ENCODE measurements at places on chromosomes 7 and 10.

GRCh38 chr10:79070606-79071395, 2.0 kb downstream of the ZMIZ1 start:
- DNase-seq = peak; percentile 94

DNA sequence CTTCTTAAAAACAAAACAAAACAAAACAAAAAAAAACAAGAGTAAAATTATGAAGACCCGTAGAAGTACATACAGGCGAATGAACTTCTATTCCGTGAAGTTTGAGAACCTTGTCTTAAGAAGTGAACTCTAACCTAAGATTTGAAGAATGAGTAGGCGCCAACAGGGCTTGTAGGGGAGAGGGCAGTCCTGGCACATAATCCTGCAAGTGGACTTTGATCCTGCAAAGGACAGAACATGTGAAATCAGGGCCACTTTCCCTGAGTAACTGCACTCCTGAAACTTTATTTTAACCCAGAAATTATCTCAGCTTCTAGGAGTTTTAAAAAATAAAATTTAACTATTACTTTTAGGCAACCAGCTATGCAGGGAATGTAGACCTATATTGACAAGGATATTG, 62.0 kb downstream of the GNAT3 start:
- DNase-seq = no peak

GRCh38 chr10:112932658-112933057, 17.4 kb upstream of the TCF7L2 start:
- DNase-seq = no peak

DNA sequence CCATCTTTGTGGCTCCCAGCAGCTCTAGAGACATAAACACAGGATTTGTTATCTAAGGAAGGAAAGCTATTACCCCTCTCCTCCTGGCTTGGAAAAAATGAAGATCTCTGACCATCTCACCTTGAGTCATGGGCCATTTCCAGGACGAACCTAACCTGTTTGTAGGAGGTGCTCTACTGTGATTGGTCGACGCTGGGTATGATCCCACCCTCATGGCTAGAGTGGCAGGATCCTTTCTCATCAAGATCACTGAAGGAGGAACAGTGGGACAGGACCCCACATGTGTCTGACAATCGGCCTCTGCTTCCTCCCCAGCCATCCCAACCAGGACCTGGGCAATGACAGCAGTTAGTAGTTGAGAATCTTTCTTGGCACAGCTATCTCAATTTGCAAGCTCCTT, 144.1 kb downstream of the EMX2 start:
- no peak for DNase-seq

DNA sequence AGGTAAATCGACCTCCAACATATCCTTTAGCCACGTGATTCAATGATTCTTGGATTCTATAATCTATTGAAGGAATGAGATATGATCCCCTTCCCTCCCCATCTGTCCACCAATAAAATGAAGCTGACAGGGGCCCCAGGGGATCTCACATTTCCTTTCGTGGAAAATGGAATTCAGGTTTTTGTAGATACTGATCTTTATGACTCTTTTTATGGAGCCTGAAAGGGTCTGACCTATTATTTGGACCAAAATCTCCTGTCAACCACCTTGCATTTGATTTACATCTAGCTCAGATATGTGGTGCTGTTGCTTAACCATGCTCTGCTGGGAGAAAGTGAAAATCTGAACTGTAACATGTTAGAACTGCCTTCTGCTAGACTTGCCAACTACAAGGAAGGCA, 234.0 kb upstream of the CXCL12 start:
- no peak for DNase-seq

- DNase-seq = peak; percentile 69
These were observed 3.1 kb downstream of the PCOLCE start for GRCh38 chr7:100604976-100605911.

DNA sequence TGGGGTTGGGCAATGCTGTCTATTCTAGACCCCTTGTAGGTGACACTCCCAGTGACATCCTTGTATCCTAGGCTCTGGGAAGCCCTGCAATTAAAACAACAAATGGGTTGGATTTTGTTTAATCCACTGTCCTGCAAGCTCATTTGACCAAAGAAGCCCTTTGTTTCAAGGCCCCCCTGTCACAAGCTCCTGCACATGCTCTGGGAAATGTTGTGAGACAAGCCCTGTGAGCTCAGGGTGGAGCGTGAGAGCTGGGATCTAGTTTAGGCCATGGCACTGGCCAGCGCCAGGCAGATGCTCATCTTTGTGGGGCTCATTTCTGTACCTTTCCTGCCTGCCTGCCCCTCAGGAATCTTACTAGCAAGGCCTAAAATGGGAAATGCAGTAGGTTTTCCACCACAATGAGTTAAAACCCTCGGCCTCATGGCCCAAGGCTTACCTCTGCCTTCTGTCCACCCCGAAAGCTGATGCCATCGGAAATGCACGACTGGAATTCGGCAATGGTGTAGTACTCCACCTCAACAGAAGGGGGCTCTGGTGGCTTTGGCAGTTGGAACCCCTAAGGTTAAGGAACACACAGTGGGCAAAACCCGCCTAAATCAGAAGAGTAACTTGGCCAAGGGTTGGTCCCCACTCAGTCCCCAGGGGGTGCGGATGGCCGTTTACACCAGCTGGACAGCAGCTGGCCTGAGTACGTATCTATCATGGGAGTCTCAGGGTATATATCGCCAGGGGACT, 112.0 kb downstream of the NEURL1 start:
- peak; percentile 24 for DNase-seq

All from Peyer's patch (tissue), 4 donors.